HTR-8/SVneo (cell line): ENCODE measurements at places on chromosomes 3 and 15.
A peak's percentile ranks its signal among the peaks of the same experiment; 100 is the strongest.

- DNase-seq: no peak
Observed at GRCh38 chr3:3170998-3171397, 8.5 kb downstream of the CRBN start.

DNA sequence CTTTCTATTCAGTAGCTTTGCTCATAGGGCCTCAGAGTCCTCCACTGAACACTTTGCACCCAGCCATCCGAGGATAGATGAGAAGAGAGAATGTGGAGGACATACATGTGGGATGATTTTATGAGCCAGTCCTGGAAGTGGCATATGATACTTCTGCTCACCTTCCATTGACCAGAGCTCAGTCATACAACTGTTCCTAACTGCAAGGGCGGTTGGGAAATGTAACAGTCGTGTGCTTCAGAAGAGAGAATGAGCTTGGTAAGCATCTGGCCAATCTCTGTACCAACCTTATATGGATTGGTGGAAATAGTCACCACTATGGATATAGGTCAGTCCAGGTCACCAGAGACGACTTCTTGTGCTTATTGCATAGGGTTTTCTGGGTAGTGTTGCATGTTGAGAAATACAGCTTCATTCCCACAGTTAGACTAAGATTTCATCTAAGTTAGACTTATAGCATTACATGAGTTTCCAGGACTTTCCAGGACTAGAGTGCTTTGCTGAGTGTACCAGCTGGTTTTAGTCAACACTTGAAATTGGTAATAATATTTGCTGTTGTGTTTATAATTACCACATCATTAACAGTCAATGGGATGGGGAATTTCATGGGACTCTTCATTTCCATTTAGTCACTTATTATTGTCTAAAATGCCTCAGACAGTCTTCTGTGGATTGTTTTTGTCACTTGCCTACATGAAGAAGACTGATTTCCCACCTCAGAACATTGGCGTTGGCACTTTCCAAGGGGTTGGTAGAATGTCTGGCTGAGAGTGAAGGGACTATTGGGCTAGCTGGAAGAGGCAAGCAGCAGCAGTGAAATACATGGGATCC lies 214.5 kb upstream of the ROPN1 start:
- DNase-seq: no peak

- DNase-seq: no peak
Observed at GRCh38 chr3:71893702-71894479, 108.9 kb upstream of the PROK2 start.

- no peak for DNase-seq
Observed at GRCh38 chr3:189496375-189497138, 134.6 kb upstream of the TP63 start.

GRCh38 chr15:62758952-62759349 lies 283.6 kb upstream of the TPM1 start:
- no peak for DNase-seq

GRCh38 chr15:65177901-65178300 lies 7.2 kb downstream of the CLPX start:
- no peak for DNase-seq

DNA sequence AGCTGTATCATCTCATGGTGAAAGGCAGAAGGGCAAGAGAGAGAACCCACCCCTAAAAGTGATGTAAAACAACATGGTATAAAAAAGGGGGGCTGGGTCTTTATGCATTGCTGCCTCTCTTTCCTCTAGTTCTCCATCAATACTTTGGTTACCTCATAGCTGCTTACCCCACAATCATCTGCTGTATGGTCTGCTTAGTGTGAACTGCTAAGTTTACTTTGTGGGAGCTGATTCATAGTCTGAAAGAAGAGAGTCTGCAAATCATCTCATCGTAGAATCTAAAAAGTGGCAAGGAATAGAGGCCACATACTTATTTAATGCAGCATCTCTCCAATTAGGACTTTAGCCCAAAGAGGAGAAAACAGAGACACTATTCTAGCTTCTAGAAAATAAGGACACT lies 546.8 kb downstream of the GBE1 start:
- DNase-seq: no peak

GRCh38 chr3:51773529-51774056 lies 5.4 kb downstream of the IQCF6 start:
- DNase-seq: no peak

GRCh38 chr15:70522323-70522966 lies 240.9 kb downstream of the UACA start:
- no peak for DNase-seq

GRCh38 chr15:88155310-88155709 lies 101.2 kb downstream of the NTRK3 start:
- DNase-seq: no peak

DNA sequence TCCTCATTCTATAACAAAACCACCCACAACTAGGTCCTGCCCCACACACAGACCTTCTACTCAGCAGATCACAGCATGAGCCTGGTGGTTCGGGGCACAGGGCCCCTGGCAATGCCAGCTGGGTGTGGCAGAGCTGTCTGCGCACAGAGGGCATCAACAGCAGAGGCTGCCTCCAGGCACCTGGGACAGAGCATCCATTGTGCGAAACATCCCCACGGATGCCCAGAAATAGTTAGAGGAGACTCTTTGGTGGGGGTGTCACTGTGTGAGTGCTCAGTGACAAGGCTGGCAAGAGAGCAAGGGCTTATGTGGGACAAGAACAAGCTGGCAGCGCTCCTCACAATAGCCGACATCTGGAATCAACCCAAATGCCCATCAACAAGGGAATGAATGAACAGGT lies 487.4 kb upstream of the PROK2 start:
- DNase-seq: no peak

DNA sequence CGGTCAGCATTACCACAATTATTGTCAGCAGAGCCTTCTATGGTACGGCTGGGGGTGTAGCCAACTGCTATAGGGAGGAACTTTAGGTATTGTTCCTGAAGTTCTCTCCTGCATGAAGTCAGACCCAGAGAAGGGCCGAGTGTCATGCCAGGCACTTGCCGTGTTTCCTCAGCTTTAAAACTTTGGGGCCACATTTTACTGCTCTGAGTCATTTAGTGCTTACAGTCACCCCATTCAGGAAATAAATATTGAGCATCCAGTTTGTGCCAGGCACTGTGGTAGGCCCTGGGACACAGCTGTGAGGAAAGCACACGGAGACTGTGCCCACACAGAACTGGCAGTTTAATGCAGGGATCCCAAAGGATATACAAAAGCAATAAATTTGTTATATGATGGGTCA lies 54.5 kb upstream of the APEH start:
- no peak for DNase-seq

GRCh38 chr3:81545572-81545971 lies 215.9 kb downstream of the GBE1 start:
- DNase-seq: no peak

DNA sequence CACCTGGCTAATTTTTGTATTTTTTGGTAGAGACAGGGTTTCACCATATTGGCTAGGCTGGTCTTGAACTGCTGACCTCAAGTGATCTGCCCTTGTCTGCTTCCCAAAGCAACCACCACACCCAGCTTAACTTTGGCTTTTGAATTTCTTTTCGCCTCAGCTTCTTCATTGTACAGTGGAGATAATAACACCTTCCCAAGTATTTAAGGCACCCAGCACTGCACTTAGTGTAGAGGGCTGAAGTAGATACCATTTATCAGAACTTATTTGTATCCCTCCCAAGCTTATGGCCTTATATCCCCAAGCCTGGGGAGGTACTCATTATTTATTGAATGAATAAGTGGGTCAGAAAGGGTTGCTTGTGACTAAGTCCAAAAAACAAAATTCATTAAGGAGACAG lies 2.3 kb downstream of the SQOR start:
- DNase-seq: no peak

DNA sequence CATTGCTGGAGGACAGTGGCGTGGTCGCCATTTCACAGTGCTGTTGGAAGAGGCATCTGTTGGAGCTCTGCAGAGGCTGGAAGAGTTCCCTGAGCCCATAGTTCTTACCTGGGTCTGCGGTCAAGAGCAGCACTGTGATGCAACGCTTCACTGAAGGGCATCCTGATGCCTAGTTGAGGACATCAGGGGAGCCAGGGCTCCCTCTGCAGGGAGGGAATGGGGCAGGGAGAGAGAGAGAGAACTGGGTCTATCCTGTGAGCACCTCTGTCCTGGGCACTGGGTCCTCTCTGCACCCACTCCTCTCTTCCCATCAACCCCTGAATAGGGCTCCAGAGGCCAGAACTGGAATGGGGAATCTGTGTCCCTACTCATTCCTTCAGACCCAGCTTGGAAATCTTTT lies 23.9 kb upstream of the MOBP start:
- no peak for DNase-seq

DNA sequence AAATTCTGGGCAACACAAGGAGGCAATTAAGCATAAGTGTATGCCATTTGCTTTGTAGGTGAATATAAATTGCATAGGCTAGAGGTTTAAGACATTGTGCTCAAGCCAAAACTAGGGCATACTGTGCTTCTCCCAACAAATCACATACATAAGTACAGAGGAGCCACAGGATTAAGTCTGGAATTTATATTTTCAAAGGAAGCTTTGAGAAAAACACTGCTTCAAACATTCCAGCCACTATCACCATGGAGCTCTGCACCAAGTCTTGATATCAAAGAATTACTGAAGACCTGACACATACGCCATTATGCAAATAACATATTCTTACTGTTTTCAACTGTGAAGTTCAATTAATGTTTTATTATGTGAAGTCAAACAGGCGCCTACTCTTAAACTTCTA lies 119.4 kb upstream of the NPHP3 start:
- DNase-seq: no peak

DNA sequence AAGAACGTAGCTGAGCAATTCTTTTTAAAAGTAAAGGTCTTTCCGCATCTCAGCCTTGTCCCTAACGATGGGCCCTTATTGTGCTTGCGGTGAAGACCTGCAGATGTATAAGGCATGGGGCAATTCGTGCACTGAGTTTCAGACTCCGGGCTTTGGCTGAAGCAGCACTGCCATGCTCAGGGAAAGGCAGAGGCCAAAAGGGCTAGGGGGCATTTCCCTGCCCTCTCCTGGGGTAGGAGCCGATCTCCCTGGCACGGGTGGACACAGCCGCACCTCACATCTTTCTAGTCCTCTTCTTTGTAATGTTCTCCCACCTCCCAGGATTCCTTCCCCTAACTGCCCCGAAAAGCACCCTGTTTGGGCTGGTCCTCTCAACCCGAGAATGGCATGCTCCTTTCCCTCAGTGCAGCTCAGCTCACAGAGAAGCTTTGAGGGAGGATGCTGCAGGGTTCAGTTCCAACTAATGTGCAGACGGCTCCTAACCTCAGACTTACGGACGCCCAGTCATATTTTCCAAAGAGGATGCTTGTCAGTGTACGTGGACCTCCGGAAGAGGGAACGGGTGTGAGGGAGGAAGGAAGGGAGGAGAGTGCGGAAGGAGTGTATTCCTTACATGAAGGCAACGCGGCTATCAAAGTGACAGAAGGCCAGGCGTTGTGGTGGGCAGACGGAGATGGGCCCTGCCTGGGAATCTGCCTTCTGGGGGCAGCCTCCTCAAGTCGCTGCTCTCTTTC lies 61.2 kb downstream of the SYNM start:
- no peak for DNase-seq

DNA sequence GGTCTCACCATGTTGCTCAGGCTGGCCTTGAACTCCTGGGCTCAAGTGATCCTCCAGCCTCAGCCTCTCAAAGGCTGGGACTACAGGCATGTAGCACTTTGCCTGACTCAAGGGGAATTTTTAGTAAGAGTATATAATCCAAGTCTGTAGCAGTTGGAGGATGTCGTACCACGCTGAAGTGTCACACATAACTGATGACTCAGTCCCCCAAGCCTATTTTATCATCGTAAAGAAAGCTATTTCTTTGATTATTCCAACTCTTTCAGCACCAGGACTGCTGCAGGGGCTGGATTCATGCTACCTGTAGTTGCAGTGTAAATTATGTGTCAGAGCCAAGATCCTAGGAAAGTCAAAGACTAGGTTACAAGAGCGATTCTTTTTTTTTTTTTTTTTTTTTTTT lies 1.4 kb upstream of the PRKCI start:
- peak; percentile 42 for DNase-seq

- no peak for DNase-seq
Observed at GRCh38 chr3:126360714-126361060, 3.5 kb upstream of the KLF15 start.

DNA sequence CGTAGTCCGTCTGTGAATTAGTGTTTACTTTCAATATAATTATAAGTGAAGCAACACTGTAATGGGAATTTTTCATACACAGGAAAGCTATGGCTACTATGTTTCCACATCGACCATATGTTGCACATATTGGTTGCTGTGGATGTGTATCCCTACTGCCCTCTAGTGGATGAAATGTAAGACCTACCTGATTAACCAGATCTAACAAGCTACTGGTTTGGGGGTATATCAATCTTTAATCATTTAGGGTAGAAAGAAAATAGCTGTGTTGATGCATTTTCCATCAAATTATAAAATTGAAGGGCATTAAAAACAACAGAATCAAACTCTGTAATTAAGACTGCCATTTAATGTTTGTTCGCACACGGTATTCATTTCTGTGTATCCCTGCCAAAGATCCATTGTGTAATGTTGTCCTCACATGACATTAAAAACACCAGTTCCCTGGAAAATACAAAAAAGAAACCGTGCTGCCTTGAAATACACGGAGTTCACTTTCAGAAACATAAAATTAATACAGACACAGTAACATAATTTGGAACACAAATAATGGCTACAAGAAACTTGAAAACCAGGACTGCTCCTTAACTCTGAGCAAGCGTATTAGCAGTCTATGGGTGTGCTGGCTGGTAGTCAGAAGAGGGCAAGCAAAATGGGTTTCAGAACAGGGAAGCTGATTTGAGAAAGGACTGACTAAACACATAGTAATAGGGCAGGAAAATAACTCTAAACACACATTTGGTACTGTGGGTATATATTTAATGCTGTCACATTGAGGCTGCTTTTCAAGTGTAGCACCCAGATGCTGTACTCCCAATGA lies 125.1 kb downstream of the TIGIT start:
- peak; percentile 43 for DNase-seq

DNA sequence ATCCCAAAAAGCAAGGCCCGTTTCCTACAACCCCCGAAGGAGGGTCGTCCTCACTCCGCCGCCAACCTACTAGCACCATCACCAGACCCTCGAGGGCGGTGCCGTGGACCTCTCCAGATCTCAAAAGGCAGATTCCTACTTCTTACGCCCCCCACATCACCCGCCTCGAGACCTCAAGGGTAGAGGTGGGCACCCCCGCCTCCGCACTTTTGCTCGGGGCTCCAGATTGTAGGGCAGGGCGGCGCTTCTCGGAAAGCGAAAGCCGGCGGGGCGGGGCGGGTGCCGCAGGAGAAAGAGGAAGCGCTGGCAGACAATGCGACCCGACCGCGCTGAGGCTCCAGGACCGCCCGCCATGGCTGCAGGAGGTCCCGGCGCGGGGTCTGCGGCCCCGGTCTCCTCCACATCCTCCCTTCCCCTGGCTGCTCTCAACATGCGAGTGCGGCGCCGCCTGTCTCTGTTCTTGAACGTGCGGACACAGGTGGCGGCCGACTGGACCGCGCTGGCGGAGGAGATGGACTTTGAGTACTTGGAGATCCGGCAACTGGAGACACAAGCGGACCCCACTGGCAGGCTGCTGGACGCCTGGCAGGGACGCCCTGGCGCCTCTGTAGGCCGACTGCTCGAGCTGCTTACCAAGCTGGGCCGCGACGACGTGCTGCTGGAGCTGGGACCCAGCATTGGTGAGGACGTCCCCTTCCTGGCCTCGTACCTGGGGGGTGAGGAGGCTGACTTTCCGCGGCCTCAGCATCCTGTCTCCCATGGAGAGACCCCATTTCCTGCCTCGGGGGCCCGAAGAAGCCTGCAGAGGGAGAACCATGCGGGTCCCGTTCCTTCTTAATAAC lies at the start of gene MYD88:
Gene MYD88, plus strand, starts transcription at position 313 of the 842 bp plus-strand sequence. Its CDS starts 40 bp downstream, at position 353.
- DNase-seq: no peak
